ENCODE measurements at places on chromosomes 7 and 10. TPM values are rescaled to one million over a fixed set of nuclear protein-coding genes. Genes with fewer than 3 reads are reported as not detected.

The AKR1C3 gene
- total RNA-seq = 0.75 TPM

The BTBD16 gene
- not detected for total RNA-seq

The GIMAP5 gene
- total RNA-seq = not detected

The CDH23 gene
- total RNA-seq = 0.16 TPM

The GRID2IP gene
- not detected for total RNA-seq

The LIPK gene
- total RNA-seq = not detected

The ABCC2 gene
- 0.47 TPM for total RNA-seq

DNA sequence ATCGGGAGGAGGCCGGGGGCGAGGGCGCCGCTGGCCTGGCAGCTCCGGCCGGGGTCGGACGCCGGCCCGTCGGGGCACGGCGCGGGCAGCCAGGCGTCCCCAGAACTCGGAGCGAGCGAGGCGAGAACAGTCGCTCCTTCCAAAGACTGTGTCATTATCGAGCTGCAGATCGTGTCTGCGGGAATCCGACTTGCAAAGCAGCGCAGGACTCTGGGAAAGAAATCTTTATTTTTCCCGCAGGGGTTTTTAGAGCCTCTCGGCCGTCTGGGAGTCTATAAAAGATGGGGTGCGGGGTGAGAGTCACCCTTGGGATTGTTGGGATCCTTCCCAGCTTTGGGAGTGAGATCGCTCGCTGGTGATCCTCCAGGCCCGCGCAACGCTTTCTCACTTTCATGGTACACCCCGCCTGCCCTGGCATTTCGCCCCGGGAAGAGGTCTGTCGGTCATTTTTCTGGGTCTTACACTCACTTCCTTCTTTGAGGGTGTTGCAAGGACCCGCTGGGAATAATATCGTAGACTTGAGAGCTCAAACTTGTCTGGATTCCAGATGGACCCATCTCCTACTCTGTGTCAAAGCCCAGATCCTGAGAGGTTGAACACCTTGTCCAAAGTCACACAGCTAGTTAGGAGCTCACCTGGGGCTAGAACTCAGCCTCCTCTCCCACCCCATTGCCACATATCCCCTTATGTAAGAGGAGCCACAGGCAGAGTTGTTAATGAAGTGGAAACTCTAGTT, 1.0 kb downstream of the UBTD1 start:
- peaks cover 9% of the 10 kb centered on the region for H3K4me1 ChIP-seq
- no peaks in the 10 kb centered on the region for H3K27me3 ChIP-seq
- peak overlapping the region; percentile 73 for H3K4me3 ChIP-seq
- no peak overlapping the region for H3K27ac ChIP-seq
- H3K36me3 ChIP-seq = 0 out of 2 replicates have a peak, but pooled peaks cover 12% of the 10 kb centered on the region

DNA sequence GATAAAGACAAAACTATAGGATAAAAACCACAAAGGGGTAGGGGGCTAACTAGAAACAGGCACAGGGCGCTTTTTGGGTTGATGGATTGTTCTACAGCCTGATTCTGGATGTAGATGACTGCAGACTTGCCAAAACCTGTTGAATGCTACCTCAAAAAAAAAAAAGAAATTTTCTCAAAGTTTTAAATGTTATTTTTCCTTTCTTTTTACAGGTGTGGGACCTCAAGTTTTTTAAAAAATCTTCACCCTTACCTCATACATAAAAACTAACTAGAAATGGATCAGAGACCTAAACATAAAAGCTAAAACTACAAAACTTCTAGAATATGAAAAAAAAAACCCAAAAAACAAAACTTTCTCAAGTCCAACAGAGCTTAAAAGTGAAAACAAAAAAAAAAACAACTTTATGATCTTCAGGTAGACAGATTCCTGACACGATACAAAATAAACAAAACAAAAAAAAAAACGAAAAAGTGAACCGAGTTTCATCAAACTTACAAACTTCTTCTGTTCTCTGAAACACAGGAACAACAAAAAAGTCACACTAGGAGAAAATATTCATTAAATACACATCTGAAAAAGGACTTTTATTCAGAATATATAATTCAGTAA, 14.9 kb downstream of the RHEB start:
- no peak for DNase-seq
- peaks cover 13% of the 10 kb centered on the region for H3K4me1 ChIP-seq
- peaks cover 10% of the 10 kb centered on the region for H3K36me3 ChIP-seq
- H3K27ac ChIP-seq = no peak overlapping the region
- H3K4me3 ChIP-seq = no peak overlapping the region

- no peak overlapping the region for H3K27ac ChIP-seq
- peaks cover 27% of the 10 kb centered on the region for H3K27me3 ChIP-seq
- no peak for DNase-seq
- no peaks in the 10 kb centered on the region for H3K36me3 ChIP-seq
- no peak overlapping the region for H3K4me3 ChIP-seq
These were observed 86.6 kb downstream of the FRMPD2 start for GRCh38 chr10:48187713-48188485.

DNA sequence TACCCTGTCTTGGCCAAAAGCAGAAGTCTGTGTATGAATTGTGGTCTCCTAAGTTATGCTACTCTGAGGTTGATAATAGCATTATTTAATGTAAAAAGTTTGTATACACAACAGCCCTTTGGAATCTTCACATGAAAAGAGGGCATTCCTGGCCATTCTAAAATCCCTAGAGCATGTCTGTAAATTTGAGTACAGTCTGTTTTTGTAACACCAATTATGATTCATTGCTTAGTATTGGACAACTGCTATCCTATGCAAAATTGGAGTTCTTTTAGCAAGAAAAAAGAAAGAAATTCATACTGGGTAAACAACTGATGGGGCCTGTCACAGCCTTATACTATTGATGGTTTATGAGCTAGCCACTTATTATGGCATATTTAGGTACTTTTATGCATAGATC, 10.2 kb downstream of the CUTC start:
- peak overlapping the region; percentile 83 for H3K27ac ChIP-seq
- H3K36me3 ChIP-seq = peaks cover 81% of the 10 kb centered on the region
- no peak overlapping the region for H3K4me3 ChIP-seq
- peaks cover 26% of the 10 kb centered on the region for H3K4me1 ChIP-seq

- no peak for DNase-seq
- H3K27ac ChIP-seq = no peak overlapping the region
- 0 out of 2 replicates have a peak, but pooled peaks cover 3% of the 10 kb centered on the region for H3K27me3 ChIP-seq
- no peak overlapping the region for H3K4me3 ChIP-seq
- no peaks in the 10 kb centered on the region for H3K4me1 ChIP-seq
These were observed 136.0 kb downstream of the RAPGEF5 start for GRCh38 chr7:22220941-22221340.

- H3K4me1 ChIP-seq = no peaks in the 10 kb centered on the region
- no peak overlapping the region for H3K4me3 ChIP-seq
- H3K36me3 ChIP-seq = no peaks in the 10 kb centered on the region
- H3K27ac ChIP-seq = no peak overlapping the region
- no peak for DNase-seq
These were observed 797.2 kb downstream of the TNS3 start for GRCh38 chr7:46784732-46785131.

DNA sequence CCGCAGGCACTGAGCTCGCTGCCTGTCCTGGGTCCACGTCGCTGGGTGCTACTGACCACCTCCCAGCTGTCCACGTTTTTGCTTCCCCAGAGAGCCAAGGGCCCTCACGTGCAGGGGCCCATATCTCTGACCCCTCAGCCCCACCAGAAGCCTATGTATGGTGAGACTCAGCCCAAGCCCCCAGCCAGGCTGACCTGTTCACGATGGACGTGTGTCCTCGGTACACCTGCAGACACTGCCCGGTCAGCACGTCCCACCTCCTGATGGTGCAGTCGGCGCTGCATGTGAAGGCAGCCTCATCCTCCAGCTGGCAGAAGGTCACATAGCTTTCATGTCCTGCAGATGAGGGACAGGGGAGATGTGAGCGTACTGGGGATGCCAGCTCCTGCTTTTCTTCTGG, 9.9 kb downstream of the WDR86 start:
- no peak overlapping the region for H3K27ac ChIP-seq
- no peaks in the 10 kb centered on the region for H3K36me3 ChIP-seq
- peaks cover 24% of the 10 kb centered on the region for H3K4me1 ChIP-seq
- H3K4me3 ChIP-seq = no peak overlapping the region
- H3K27me3 ChIP-seq = no peaks in the 10 kb centered on the region
- DNase-seq = no peak

- no peaks in the 10 kb centered on the region for H3K27me3 ChIP-seq
- H3K4me3 ChIP-seq = no peak overlapping the region
- H3K36me3 ChIP-seq = peaks cover 16% of the 10 kb centered on the region
These were observed 70.3 kb upstream of the DGKI start for GRCh38 chr7:137916980-137917645.

GRCh38 chr10:1608851-1609647, 128.3 kb downstream of the ADARB2 start:
- no peaks in the 10 kb centered on the region for H3K36me3 ChIP-seq
- no peak for DNase-seq
- peaks cover 46% of the 10 kb centered on the region for H3K27me3 ChIP-seq
- no peak overlapping the region for H3K4me3 ChIP-seq

GRCh38 chr10:12934777-12935176, 66.7 kb downstream of the CCDC3 start:
- peak; percentile 36 for DNase-seq
- no peak overlapping the region for H3K4me3 ChIP-seq
- H3K27me3 ChIP-seq = no peaks in the 10 kb centered on the region
- no peak overlapping the region for H3K27ac ChIP-seq
- peaks cover 24% of the 10 kb centered on the region for H3K4me1 ChIP-seq
- no peaks in the 10 kb centered on the region for H3K36me3 ChIP-seq

DNA sequence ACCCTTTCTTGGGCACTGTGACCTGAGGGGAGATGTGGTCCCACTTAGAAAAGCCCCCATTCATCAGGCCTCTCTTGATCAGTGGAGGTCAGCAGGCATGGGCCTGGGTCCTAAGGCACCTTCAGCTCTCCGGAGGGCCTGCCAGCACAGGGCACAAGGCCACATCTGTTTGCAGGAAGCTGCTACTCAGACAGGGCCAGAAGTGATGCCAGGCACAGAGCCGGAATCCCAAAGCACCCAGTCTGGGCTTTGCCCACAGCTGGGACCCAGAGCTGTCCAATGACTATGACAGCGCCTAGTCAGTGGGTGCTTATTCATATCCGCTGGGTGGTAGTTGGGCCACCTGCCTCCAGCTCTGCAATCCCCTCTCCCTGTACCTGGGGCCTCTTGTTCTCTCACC, 63.2 kb upstream of the ELN start:
- DNase-seq = no peak
- H3K36me3 ChIP-seq = no peaks in the 10 kb centered on the region
- no peaks in the 10 kb centered on the region for H3K4me1 ChIP-seq
- H3K4me3 ChIP-seq = no peak overlapping the region

DNA sequence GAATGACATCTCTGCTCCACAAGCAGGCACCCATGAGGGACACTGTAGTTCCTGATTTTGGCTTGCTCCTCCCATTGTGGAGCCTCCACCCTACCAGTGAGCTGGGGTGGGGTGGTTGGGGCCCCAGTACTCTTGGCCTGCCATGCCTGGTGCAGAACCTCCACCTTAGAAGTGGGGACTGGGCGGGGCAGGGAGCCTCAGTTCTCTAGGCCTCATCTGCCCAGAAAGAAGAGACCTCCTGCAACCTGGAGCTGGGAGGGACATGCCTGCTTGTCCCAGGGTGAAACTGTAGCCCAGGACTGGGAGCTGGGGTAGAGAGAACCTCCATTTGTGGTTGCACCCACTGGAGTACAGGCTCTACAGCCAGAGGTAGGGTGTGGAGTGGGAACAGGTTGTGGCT, 14.4 kb downstream of the RAMP3 start:
- H3K4me1 ChIP-seq = no peaks in the 10 kb centered on the region
- H3K36me3 ChIP-seq = no peaks in the 10 kb centered on the region
- no peak overlapping the region for H3K4me3 ChIP-seq
- no peaks in the 10 kb centered on the region for H3K27me3 ChIP-seq
- H3K27ac ChIP-seq = no peak overlapping the region
- DNase-seq = no peak

Measured in SJSA1 (cell line).